ENCODE measurements at places on chromosomes 6 and 20.

DNA sequence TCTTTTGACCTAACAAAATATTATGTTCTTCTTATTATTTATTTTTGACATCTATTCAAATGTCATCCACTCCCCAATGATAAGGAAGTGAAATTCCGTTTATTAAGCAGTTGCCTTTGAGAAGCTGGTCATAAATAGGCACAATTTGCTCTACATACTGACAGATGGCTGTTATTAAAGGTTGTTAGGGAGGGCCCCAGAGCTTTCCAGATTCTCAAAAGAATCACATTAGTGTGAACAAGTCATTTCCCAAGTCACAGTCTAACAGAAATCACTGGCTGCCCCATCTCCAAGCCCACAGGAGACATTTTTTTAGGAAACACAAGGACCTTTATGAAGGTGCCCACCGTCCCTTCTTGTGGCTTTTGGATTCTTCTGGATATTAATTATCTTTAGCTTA lies 172.4 kb downstream of the MEI4 start:
- DNase-seq: no peak

DNA sequence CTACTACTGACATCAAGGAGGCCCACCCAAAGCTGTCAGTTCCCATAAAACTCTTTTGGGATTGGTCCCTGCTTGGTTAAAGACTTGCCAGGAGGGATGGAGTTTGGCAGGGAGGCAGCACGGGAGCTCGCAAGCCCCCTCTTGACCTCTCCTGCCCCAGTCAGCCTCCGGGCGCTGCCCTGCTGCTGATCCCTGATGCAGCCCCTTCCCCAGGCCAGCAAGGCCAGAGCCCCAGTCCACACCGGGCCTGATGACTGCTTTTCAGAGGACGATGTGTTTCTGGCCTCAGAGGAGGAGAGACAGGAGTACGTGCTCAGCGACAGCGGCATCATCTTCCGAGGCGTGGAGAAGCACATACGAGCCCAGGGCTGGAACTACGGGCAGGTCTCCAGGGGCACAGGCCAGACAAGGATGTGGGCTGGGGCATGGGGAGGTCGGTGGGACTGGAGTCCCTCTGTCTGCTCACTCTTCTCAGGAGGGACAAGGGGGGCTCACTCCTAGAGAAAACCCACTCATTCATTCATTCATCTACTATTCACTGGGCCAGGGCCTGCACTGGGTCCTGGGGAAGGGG lies 15.6 kb downstream of the TGM6 start:
- DNase-seq: no peak

- no peak for DNase-seq
Measured at GRCh38 chr20:31837896-31838397, 7.5 kb downstream of the FOXS1 start.

DNA sequence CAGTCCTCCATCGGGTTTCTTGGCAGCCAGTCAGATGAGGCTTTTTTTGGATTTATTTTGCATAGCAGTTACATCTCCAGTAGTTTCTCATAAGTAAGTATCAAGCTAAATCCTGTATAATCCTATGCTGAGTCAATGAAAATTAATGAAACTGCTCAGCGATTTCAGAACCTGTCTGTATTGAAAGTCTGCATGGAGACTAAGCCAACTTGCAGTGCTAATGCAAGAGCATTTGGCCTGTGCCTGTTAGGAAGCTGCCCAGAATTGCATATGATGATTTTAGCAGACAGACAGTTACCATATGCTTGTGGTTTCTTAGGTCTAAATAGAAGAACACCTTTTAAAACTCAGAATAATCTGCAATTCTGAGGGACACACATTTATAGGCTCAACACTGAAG lies 25.2 kb upstream of the LRRN4 start:
- no peak for DNase-seq

DNA sequence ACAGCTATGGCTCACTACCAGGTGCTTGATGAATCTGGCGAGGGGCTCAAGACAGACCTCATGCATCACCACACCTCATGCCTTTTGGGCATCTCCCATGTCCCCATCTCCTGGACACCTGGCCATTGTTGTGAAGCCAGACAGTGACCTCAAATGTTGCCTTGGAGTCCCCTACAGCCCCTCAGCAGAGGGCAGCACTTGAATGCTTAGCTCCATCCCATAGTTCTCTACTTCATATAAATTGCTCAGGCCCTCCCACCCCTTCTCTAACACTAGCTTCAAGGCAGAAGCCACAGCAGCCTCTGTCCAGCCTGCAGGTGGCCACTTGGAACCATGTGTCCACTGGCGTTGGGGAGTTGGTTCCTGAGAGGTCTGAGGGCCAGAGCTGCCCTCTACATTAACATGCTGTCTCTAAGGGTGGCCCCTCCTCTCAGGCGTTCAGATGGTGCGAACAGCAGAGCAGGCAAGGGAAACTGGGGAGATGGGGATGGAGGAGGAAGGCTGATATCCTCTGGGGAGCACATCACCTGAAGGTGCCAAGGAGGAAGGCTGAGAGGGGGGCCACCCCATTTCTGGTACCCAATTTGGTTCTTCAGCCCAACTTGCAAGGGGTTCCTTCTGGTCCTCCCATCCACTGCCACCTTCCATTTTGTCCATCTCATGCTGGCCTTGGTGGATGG lies 31.3 kb downstream of the MOCS1 start:
- DNase-seq: no peak

GRCh38 chr6:170140129-170140528 lies 150.7 kb downstream of the DLL1 start:
- DNase-seq: no peak

DNA sequence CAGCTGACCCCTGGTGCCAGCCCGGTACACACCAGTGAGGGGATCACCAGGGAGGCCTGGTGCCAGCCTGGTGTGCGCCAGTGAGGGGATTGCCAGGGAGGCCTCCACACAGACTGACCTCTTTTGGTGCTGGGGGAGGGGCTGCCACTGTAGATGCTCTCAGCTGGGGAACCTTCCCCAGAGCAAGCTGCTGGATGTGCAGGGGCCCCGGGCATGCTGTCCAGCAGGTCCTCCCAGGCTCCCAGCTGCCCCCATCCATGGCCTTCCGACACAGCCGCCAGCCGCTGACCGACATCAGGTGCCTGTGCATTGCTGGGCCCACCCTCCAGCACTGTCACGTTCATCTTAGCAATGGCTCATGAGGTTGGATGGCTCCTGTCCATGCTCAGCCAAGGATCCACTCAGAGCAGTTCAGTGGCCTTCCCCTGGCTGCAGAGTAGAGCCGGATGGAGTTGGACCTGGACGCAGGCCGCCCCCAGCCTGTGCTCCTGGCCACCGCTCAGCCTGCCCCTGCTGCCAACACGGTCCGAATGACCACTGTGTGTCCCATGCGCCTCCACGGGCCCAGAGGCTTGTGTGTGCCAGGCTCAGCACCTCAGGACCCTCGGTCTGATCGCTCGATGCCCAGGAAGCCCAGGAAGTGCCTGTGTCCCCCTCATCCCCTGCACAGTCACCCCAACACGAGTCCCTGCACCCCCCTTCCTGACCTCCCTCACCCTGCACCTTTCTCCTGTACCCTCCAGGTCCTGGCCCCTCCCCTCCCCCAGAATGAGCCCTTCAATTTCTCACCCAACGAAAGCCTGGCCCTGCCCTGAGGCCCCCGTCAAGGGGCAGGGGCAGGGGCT lies 95.7 kb downstream of the YTHDF1 start:
- DNase-seq: no peak

GRCh38 chr20:3661814-3662665 lies 1.2 kb downstream of the GFRA4 start:
- peak; percentile 44 for DNase-seq

GRCh38 chr20:646868-647233 lies 6.1 kb downstream of the SRXN1 start:
- no peak for DNase-seq

DNA sequence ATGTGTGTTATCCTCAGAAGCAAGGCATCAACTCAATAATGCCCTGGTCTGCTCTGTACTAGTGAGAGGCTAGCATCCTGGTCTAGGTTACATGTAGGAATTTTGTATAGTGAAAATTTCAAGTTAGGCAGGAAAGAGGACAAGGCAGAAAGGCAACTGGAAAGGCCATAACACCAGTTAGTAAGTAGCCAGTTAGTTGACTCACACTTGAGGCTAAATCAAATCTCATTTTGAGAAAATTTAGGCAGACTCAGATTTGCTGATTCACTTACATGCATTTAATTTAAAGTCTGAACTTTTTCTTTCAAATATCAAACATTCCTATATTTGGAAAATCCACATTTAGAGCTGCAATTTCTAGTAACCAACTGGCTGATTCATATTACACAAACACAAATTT lies 184.5 kb upstream of the TCF21 start:
- DNase-seq: no peak

DNA sequence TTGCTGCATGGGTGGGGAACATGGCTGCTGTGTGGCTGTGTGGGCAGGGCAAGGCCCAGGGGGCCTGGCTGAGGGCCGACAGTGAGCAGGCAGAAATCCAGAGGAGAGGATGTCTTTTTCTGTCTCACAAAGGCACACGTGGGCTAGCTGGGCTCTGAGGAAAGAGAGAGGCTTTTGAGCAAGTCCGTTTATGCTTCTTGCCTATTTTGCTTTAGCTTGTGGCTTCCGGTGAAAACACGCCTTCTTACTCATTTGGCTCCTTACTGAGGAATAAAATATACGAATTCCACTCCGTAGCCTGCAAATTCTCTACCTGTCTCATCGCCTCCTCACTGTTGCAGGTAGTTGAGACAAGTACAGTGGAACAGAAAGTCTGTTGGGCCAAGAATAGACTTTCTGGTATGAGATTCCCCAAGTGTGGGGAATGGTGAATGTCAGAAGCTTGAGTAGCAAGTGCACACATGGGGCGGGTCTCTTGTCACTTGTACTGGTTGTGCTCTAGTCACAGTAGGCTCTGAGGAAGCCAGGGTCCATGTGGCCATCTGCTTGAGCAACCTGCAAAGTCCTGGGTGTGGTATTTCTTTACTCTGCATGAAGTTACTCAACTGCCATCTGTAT lies 28.4 kb downstream of the WRNIP1 start:
- no peak for DNase-seq

DNA sequence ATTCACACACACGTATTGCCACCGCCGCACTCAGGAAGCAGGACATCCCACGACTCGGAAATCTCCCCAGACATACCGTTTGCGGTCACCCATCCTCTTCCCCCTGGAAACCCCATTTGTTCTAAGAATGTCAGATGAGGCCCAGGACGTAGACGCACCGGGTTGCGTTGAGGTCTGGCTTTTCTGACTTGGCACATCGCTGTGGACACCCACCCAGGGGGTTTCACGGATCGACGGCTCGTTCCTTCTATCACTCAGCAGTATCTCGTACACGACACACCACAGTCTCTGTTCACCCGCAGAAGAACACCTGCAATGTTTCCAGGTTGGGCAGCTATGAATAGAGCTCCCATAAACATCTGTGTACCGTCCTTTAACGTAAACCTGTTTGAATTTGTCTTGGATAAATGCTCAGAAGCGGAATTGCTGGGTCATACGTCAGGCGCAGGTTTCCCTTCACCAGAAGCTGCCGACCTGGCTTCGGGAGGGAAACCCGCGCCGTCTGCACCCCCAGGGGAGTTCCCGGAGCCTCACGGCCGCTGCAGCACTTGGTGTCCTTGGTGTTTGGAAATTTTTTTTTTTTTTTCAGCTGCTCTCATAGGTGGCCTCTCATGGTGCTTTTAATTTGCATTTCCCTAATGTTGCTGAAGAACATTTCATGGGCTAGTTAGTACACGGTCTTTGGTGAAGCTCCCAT lies 9.3 kb upstream of the EEF1A2 start:
- no peak for DNase-seq

DNA sequence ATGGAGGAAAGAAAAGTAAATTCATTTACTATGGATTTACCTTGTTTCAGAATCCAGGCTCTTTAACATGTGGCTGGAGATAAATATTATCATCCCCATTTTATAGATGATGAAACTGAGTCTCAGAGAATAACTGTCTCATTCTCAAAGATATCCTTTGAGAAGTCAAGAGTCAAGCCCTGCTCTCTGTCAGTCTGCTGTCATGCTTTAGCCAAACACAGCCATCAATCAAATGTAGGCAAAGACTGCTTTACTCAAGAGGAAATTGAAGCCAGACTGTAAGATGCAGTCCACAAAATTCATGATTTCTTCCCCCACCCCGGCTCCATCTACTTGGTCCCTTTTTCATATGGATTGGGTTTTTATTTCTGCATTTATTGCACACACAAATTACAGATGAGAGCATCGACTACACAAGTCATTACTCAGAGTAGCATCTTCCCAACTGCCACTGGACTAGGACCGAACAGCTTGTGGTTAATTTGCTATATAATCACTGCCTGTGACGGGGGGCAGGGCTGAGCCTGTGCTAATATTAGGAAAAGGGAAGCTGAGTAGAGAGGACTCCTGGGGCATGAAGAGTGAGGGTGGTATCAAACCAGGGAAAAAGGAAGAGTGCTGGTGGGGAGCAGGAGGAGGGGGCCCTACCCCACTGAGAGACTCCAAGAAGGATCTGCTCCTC lies 102.7 kb upstream of the TOP1 start:
- DNase-seq: no peak

- no peak for DNase-seq
Measured at GRCh38 chr6:95501032-95501904, 76.1 kb upstream of the MANEA start.

- DNase-seq: no peak
Measured at GRCh38 chr6:169224716-169225115, 28.9 kb downstream of the THBS2 start.

DNA sequence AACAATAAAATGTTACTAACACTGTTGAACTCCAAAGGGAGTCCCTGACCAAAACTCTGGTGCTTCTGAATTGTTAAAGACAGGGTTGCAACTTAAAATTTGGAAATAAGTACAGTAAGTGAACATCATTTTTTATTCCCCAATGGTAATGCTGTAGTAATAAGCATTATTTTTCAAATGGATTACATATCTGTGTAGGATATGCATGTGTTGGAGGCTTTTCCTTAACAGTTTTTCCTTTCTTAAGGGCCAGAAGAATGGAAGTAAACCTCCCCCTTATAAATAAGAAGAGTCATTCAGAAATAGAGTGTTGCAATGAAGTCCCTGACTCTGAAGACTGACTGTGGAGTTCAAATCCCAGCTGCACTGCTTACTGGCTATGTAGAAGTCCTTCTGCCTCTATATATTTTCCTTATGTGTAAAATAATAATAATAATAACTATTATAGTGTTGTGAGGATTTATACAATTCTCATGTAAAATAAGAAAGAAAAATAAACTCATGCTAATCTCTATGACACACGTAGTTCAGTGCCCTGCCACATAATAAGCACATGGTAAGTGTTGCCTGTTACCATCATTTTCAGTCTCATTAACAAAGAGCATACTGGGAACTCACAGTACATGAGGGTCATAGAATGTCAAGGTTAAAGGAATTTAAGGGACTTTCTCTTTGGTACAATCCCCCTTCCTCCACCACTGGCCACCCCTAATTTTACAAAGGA lies 129.8 kb upstream of the SMLR1 start:
- no peak for DNase-seq

Data from DMS79 treated with DMSO at 0.1 percent for 48 hours (cell line).